ENCODE measurements at places on chromosomes 16 and 17.

- no peak for DNase-seq
Measured at GRCh38 chr16:47928008-47928407, 227.8 kb downstream of the ABCC12 start.

GRCh38 chr16:68374961-68375660, 64.3 kb downstream of the PRMT7 start:
- no peak for DNase-seq

DNA sequence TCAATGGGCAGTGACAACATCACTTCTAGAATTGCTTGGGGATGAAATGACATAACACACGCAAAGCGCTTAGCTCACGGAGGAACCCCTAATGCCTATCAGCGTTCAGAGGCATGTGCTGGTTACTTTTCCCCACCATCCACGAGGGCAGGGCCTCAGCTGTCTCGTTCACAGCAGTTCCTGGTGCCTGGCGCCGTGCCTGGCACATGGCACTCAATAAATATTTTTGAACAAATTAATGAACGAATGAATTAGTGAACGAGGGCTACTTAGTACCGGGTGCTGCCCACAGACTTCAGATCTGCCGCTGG, 14.1 kb upstream of the CIBAR2 start:
- no peak for DNase-seq

DNA sequence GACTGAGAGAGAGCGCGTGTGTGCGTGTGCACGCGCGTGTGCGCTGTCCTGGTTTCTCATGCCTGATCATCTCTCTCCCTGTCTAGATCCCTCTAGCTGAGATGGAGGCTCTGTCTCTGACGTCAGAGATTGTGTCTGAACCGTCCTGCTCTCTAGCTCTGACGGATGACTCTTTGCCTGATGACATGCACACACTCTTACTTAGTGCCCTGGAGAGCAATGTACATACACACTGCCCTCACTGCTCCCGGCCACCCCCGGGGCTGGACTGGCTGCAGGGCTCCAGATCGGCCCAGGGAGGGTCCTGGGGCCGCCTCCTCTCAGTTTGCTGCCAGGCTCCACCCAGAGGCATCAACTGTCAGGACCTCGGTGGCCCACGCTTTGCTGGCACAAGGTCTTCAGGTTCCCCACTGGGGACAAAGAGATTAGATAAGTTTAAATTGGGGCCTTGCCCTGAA, 13.1 kb upstream of the ABCC3 start:
- DNase-seq = no peak

GRCh38 chr16:10296956-10297340, 88.9 kb upstream of the ATF7IP2 start:
- no peak for DNase-seq

- no peak for DNase-seq
Measured at GRCh38 chr16:56776562-56776961, 46.6 kb downstream of the NUP93 start.

DNA sequence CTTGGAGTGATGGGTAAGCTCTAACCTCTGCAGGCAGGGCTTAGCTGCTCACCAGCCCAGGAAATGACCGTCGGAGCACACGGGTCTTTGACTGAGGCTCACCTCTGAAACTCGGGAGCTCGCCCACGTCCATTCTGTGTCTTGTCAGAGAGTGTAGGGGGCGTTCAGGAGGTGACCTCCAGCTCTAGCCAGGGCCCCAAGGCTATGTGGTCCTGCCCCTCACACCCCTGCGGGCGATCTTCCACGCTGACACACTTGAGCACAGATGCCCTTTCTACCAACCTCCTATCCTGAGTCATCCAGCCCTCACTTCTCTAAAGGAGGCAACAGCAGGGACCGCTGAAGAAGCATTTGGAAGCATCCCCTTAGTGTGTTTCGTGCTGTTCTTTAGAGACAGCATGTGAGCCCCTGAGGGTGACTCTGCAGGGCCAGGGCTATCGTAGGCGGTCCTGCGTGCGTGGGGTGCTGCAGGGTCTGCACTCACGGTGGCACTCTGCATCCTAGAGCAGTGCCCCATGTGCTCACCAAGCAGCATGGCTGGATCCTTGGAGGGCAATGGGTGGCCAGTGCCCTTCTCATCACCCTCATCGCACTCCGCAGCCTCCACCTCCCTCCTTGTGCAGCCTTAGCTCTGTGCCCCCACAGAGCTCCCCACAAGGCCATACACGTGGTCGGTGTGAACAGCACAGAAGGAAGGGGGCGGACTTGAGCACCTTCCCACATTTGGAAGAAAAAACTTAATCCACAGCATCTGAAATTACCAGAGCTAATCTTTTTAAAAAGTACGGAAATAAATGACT, 33.8 kb downstream of the SLC47A1 start:
- DNase-seq = no peak

GRCh38 chr17:15650741-15651582, 31.5 kb upstream of the FBXW10B start:
- no peak for DNase-seq

DNA sequence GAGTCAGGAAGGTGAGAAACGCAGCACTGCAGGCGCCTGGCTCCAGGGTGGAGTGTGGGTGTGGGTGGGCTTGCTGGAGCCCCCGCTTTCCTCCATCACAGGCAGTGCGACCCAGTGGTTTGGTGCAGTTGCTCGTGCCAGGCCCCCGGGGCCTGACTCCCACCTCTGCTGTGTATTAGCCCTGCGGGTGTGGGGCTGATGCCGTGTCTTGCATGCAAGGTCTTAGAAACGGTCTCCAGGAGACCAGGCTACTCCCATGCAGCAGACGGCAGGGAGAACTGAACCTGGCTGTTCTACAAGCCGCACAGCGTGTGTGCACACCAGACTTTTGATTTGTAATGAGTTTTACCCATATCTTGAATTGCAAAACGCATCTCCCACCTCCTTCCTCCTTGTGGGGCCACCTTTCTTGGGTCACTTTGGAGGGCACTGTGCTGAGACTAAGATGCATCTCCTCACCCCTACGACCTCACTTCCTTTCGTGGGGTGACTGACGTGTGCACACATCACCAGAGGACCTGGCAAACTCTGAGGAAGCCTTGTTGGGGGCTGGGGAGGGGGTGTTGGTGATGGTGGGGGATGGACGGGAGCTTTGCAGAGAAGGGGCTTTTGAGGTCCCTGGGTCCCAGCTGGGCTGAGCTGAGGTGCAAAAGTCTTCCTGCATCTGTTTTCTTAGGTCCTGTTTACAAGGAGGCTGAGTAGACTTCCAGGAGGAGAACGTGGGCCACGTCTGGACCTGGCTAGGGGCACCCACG, 101.8 kb upstream of the TNRC6C start:
- no peak for DNase-seq

DNA sequence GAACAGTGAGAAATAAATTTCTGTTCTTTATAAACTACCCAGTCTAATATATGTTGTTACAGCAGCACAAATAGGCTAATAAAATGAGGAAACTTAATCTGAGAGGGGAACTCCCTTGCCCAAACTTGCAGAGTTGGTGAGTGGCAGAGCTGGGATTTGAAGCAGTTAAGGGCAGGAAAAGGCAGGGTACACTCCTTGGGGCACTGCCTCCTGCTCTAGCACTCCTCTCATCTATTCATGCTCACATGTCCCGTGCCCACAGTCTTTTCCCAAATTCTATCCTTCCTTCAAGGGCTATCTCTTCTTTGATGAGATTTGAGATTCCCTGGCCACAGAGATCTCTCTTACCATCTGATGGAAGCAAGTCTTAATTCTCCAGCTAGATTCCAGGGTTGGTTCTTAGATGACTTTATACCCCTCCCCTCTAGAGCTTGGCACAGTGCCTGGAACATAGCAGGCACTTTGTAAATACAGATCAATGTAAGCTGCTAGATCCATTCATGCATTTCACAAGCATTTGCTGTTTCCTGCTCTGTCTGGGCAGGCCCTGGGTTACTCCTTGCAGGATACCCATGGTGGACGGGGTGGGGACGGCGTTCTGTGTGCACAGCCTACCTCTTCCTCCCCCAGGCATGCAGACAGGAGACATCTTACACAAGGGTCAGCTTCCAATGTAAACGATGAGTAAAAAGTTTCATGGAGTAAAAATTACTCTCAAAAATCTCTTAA, 39.2 kb upstream of the ABCC12 start:
- no peak for DNase-seq

DNA sequence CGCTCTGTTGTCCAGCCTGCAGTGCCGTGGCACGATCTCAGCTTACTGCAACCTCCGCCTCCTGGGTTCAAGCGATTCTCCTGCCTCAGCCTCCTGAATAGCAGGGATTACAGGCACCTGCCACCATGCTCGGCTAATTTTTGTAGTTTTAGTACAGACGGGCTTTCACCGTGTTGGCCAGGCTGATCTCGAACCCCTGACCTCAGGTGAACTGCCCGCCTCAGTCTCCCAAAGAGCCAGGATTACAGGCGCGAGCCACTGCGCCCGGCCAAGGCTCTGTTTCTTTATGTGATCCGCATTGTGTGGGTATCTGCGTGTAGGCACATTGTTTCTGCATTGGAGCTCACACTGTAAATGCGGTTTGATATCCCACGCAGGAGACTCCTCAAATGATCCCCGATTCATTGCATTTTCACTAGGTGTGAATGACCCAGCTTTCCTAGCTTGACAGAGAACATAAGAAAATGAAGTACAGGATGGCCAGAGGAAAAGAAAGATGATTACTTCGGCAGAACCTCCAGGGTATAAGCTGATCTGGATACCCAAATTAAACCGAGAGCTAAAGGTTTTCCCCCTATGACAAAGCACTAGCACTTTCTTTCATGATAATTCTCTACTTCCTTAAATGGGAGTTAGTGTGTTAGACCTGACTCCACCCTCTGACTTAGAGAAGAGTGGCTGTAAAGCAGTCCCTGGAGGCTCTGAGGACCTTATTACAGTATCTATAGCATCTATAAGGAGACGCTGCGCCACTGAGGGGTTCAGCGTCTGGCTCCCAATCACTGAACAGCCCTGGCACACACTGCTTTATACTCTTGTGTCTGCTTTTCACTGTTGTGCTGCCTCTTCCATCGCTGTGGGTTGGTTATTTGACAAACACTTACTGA, 17.3 kb downstream of the COTL1 start:
- peak; percentile 53 for DNase-seq

DNA sequence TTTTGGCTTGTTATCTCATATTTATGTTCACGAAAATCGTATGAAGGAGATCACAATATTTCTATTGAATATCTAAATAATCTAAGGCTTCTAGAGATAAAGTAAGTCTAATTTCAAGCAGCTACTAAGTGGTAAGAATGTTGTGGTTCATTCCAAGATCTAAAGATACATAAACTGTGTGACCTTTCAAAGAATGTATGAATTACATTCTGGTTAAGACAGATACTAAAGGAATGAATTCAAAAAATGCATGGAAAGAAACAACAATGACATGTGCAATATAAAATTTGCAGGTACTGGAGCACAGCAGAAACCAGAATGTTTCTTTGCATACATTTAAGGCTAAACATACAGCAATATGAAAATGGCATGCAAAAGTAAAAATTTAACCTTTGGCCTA, 1214.6 kb downstream of the CDH8 start:
- no peak for DNase-seq

- DNase-seq = no peak
Measured at GRCh38 chr16:11315510-11315909, 29.7 kb upstream of the RMI2 start.

- DNase-seq = no peak
Measured at GRCh38 chr17:80244871-80245509, 15.7 kb upstream of the RNF213 start.

DNA sequence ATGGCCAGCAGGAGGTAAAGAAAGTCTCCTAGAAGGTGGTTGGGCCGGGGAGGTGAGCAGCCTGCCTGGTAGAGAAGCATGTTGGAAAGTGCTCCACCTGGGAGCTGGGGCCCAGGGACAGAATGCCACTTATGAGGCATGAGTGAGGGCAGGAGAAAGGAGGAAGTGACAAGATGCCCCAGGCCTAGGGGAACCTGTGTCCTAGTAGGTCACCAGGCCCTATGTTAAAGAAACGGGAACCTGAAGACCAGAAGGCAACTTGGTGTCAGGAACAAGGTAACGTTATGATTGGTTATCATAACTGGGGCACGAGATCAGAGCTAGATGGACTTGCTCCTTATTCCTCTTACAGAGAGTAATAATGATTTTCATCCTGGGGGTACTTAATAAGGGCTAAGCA, 34.3 kb downstream of the PITPNC1 start:
- DNase-seq = no peak

DNA sequence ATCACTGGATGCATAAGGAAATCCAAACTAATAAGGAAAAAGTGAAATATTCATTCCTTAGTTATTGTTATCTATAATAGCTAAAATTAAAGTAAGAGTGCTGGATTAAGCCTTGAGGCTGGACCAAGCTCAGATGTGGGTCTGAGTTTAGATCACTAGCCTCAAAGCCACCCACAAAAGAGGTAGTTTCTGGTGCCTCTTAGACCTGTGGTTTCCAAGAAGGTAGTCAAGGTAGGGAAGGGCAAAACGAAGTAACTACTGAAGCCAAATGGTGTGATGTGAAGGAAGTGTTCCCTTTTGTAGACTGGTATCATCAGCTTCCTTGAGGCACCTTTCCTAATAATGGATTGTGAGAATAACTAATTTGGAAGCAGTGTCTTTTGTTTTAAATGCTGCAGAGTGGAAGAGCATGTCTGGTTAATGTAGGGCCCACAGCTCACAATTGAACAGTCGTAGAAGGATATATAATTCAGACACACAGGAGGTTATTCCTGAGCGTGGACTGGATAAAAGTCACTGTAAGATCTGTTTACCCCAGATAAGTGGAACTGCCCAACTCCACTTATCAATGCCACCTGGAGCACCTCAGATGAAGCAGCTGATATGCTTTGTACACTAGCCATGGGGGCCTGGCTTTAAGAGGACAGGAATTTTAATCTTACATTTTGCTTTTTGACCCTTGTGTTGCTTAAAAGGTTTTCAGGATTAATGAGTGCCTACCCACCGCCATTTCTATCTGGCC, 31.7 kb upstream of the LCMT1 start:
- DNase-seq = no peak

GRCh38 chr16:69712277-69712676, 14.1 kb downstream of the NQO1 start:
- DNase-seq = no peak

DNA sequence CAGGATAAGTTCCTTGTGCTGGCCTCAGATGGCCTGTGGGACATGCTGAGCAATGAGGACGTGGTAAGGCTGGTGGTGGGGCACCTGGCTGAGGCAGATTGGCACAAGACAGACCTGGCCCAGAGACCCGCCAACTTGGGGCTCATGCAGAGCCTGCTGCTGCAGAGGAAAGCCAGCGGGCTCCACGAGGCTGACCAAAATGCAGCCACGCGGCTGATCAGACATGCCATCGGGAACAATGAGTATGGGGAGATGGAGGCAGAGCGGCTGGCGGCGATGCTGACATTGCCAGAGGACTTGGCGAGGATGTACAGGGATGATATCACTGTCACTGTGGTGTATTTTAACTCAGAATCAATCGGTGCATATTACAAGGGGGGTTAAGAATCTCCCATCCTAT, 5.2 kb downstream of the PDP2 start:
- DNase-seq = no peak

GRCh38 chr17:75207760-75208159, 2.3 kb downstream of the NUP85 start:
- no peak for DNase-seq

GRCh38 chr17:9696279-9697044, 51.1 kb downstream of the USP43 start:
- no peak for DNase-seq
